ENCODE measurements at places on chromosomes 12 and 14.

DNA sequence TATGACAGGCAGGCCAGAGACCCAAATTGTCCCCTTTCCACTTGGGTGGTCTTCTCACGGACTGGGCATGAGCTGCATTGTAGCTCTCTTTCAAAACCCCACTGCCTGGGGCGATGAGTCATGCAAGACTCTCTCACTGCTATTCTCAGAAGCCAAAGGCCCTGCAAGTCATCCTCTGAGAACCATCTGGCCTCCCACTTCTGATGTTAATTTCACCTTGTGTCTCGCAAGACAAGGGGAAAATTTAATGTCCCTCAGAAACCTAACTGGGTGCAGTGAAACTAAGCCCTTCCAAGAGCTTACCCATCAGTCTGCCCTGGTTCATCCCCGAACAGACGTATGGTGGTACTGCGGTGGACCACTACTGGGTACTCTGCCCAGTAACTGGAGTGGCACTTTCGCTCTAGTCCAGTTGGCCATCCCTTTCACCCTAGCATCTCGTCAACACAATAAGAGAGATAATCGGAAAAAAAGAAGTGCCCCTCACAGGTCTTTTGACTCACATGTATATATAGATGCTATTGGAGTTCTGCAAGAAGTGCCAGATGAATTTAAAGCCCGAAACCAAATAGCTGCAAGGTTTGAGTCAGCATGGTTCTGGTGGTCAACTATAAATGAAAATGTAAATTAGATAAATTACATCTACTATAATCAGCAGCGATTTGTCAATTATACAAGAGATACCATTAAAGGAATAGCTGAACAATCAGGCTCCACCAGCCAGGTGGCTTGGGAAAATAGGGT is 31.3 kb upstream of the LALBA start:
- DNase-seq, result no peak

DNA sequence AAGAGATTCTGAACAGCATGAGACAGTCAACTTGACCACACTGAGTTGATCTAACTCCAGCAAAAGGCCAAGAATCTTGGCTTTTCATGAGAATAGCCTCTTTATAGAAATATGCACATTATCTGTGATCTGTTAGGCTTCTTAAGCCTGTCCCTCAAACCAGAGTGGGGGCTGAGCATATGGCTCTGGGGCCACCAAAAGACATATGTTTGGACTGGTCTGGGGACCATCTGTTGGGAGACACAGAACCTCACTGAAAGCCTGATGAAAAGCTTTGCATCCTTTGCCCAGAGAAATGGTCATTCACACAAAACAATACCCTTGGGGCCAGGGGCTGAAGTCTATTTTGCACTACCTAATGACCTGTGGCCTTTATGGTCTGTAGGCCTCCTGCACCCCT is 165.3 kb upstream of the PRMT8 start:
- DNase-seq, result no peak

- no peak for DNase-seq
Observed at GRCh38 chr12:131766382-131767107, 55.7 kb downstream of the SFSWAP start.

DNA sequence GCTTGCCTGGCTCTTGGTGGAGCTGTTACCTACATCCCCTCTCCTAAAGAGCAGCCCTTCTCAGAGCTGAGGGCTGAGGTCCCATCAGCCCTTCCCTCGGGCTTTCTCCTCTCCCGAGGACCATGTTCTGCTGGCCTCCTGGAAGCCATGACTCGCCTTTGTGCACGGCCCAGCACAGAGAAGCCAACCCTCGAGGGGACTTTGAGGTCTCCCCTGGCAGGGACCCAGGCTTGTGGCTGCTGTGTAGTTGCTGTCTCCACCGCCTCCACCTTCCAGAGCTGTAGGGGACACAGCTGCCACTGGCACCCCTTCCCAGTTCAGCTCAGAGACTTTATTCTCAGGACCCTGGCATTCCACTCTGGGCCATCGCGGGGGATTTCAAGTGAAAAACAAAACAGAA is 22.9 kb upstream of the CCND2 start:
- no peak for DNase-seq

GRCh38 chr14:84493779-84494178 is 1036.2 kb upstream of the FLRT2 start:
- DNase-seq, result no peak

- no peak for DNase-seq
Observed at GRCh38 chr14:58107947-58108552, 44.0 kb downstream of the ARMH4 start.

GRCh38 chr14:31127690-31128089 is 79.9 kb downstream of the HECTD1 start:
- DNase-seq, result no peak

DNA sequence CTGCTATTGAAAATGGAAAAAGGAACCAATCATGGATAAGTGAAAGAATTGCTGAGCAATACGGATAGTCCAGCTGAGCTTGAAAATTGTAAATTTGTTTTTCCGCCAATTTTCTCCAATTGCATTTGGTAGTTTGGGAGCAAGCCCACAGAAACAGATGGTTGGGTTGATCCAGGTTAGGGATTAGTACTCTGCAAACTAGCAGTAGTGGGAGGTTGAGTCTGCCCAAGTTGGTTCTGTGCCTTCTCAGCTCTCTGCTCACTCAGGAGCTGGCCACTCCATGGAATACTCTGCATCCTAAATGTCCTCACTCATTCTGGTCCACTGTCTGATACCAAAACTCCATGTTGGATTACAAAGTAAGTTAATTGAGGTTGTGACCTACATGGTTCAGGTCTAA is 361.1 kb upstream of the ATP2B1 start:
- no peak for DNase-seq

DNA sequence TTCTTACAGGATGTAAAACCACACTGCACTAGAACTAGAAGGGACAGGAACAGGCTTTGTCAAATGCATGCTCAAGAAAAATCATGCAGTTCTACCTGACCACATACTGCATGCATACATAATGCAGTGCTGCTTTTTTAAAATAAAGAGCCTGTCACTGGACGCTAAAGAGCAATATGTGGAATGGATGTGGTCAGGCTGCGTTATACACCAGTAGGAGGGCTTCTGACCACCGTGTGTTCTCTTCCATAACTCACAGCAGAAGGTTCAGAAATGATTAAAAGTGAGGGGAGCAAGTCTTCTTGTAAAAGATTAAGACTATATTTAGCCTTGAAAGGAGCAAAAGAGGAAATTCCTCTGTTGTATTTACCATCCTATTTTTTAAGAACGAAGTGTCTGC is 392.0 kb downstream of the EMP1 start:
- DNase-seq, result no peak

DNA sequence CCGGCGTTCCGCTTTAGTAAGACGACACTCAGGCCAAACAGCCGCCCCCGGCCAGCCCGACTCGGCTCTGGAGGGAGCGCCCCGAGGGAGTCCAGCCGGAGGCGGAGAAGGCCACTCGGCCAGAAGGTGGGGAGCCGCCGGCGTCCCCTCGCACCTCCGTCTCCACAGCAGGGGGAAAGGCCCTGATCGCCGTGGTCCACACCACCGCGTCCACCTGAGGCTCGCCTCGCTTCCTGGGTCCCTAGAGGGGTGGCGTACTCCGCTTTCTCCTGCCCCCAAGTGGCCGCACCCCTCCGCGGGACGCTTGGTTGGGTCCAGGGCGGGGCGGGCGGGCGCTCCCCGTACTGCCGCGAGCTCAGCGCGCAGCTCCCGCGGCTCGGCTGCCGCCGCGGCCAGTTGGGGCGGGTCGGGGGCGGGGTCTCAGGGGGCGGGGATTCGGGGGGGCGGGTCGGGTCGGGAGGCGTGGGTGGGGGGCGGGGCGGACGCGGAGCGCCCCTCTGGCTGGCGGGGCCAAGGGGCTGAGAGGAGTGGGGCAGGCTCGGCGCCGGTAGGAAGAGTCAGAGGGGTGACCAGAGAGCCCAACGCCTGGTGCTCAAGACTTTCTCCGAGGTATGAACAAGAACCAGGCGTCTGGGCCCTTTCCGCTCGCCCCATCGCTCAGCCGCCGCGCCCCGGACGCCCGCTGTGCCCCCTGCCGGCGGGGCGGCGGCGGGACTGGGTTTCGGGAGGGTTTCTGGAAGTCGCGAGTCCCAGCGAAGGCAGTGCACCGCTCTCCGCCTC is at the start of gene FRMD6:
Gene FRMD6 (plus strand): TSS at position 523 of the 780 bp plus-strand sequence. CDS start 37,927 bp downstream, outside the sequence.
- peak; percentile 15 for DNase-seq

GRCh38 chr12:46549527-46550265 is 177.1 kb upstream of the SLC38A2 start:
- no peak for DNase-seq

DNA sequence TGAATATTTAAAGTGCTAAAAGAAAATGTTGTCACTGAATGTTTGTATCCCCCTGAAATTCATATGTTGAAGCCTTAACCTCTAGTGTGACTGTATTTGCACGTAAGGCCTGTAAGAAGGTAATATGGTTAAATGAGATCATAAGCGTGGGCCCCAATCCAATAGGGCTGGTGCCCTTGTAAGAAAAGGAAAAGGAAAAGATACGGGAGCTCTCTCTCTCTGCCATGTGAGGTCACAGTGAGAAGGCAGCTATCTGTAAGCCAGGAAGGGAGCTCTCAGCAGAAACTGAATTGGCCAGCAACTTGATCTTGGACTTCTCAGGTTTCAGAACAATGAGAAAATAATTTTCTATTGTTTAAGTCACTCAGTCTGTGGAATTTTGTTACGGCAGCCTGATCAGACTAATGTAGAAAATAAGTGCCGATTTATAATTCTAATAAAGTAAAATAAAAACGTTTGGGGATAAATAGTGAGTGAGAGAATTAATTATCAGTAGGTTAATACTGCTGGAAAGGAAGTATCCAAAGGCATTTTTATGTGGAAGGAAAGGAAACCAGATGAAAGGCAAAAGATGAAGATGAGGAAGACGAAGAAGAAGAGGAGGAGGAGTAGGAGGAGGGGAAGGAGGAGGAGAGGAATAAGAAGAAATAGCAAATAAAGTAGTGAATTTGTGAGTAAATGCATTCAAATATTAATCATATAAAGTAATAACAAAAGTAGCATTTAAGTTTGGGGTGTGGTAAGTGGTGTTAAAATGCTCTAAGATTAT is 188.5 kb upstream of the KRR1 start:
- DNase-seq, result no peak

GRCh38 chr12:64181430-64182291 is 40.4 kb downstream of the KICS2 start:
- no peak for DNase-seq

DNA sequence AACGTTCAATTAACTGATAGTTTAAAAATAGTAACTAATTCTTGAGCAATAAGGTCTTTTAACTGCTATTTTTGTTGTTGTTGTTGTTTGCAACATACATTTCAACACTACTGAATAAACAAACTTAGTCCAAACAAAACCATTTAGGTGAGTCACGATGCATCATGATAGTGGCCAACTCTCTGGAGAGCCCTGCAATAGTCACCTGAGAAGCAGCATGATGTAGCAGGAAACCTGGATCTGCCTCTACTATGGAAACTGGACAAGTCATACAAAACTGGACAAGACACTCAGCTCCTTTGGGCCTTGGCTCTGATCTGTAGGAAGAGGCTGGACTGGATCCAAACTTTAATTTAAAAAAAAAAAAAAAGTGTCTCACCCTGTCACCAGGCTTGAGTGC is 117.3 kb downstream of the MED13L start:
- DNase-seq, result no peak

GRCh38 chr12:130286041-130286440 is 51.6 kb upstream of the PIWIL1 start:
- DNase-seq, result no peak

DNA sequence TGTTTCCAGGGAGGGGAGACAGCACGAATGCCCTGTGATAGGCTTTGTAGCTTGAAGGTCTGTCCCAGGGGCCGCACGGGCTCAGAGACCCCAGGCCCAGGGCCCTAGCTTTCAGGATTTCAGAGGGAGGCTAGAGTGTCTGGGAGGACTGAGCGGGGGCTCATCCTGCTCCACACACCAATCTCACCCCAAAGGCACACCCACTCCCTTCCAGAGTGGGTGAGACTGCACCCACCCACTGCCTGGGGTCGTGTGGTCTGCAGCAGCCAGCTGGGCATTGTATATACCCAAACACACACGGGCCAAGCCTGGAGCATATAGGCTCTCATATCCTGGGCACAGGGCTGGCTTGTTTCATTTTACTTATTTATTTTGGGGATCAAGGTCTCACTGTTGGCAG is 5.8 kb upstream of the SLC25A47 start:
- no peak for DNase-seq

DNA sequence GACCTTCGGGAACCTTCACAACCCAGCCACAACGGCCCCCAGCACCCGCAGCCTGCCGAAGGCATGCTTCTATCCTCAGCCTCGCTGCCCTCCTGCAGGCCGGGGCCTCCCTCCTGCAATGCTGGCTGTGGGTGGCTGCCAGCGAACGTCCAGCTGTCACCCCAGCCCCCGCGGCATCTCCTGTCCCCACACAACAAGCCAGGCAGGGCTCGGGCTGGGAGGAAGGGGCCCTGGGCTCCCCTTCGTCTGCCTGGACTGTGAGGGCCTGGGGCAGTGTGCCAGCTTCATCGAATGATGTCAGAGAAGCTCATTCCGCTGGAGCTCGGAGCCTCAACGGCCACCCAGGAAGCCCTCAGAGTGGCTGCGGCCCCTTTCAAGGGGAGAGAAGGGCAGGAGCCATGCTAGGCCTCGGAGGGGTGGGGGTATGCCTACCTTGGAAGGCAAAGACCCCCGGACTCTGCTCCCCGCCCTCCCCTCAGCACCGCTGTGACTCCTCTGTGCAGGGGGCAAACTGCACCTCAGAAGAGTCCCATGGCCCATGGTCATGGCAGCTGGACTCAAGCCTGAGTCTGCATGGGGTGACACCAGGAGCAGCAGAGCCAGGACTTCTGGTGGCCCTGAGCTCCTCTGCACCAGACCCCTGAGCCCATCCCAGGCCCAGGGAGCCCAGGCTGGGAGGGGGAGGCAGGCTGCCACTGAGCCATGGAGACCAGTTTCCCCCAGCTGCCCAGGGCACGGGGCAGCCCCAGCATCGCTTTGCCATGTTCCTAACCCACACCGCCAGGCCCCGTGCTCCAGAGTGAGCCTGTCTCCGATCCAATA is 24.7 kb upstream of the C14orf180 start:
- no peak for DNase-seq

- no peak for DNase-seq
Observed at GRCh38 chr12:105831372-105831771, 307.4 kb downstream of the NUAK1 start.

DNA sequence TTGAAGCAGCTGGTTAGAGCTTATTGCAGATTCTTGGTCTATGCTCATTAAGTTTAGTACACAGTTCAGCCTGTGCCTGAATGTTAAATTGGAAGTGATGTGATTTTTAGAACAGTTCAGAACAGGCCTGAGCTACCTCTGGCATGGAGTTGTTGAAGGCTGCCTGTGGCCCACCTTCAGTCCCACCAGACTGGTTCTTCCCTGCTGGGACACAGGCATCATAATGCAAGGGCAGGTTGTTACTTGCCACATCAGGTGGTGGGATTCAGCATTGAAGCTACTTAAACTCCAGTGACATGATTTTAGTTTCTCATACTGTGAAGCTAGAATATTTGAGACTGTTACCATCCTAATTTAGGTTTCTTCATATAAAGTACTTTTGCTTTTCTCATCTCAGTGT is 49.4 kb downstream of the PROX2 start:
- no peak for DNase-seq

Measured in cortex of kidney (tissue), 1 donor.